ENCODE measurements at places on chromosomes 6 and 20.

DNA sequence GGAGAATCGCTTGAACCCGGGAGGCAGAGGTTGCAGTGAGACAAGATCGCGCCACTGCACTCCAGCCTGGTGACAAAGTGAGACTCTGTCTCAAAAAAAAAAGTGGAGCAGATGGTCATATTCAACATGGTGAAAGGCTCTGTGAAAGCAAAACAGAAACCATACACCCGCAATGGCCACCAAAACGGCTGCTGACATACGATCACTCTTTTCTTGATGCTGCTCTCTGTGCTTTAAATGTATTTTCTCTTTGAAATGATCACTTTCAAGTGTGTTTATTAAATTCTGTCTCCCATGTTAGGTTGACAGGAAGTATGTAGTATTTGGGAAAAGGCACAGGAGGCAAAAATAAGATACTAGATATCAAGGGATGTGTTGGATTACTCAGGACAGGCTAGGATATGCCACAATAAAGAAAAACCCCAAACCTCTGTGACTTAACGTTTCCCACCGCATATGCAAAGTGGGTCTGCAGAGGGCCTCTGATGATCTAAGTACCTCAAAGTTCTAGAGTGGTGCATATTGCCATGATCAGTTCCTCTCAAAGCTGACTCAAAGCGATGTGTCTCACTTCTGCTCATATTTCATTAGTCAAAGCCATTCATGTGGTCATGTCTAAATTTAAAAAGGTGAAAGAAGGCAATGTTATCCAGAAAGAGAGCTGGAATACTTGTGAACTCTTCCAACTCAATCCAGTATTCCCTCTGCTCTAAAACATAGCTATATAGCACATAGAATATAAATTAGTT lies 155.1 kb upstream of the SOX4 start:
- DNase-seq: no peak

GRCh38 chr6:54291146-54291545 lies 17.1 kb upstream of the TINAG start:
- DNase-seq: no peak

- DNase-seq: no peak
These were observed 33.3 kb downstream of the GSTA3 start for GRCh38 chr6:52876056-52876787.

DNA sequence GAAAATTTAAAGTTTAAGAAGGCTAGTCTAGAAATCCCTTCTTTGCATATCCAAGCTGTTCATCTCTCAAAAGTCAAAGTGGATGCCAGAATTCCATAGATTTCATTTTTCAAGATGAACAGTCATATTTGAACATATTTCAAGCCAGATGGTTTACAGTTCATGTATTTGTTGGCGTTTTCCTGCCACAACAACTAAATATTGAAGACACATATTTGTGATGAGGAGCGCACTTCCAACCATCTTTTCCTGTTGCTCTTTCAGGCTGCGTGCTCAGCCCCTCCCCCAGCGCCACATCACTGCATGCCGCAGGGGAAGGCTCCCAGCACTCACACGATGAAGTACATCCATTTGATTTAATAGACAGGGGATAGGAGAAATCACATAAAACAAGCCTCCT lies 5.9 kb upstream of the NOX3 start:
- DNase-seq: no peak

DNA sequence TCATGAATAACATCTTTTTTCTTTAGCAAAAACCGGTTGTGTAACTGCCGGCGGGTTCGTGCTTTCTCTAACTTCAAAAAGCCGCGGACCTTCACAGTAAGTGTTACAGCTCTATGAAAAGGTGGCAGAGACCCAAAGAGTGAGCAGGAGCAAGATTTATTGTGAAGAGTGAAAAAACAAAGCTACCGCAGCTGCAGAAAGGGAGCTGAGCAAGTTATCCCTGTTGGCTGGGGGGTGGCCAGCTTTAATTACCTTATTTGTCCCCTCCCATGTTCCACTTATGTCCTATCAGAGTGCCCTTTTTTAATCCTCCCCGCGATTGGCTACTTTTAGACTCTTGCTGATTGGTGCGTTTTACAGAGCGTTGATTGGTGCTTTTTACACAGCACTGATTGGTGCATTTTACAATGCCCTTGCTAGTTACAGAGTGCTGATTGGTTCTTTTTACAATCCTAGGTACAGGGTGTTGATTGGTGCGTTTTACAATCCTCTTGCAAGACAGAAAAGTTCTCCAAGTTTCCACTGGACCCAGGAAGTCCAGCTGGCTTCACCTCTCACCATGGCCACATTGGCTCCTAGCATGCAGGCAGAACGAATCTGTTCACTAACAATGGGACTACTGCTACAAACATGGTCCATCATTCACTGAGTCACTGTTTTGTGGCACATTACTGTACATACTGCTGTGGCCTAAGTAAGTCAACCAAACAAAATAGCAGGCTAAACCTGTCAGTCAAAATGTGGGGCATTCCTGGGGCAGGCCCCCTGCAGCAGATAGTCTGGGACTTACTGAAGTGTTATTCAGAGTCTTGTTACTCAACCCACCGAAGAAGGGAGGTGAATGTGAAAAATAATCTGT lies 52.8 kb downstream of the MYLIP start:
- no peak for DNase-seq

- DNase-seq: no peak
These were observed 83.1 kb downstream of the KCNB1 start for GRCh38 chr20:49399329-49399728.

GRCh38 chr6:28838289-28838633 lies 85.5 kb downstream of the TRIM27 start:
- DNase-seq: peak; percentile 32

- no peak for DNase-seq
These were observed 214.6 kb downstream of the HDGFL1 start for GRCh38 chr6:22783931-22784330.

DNA sequence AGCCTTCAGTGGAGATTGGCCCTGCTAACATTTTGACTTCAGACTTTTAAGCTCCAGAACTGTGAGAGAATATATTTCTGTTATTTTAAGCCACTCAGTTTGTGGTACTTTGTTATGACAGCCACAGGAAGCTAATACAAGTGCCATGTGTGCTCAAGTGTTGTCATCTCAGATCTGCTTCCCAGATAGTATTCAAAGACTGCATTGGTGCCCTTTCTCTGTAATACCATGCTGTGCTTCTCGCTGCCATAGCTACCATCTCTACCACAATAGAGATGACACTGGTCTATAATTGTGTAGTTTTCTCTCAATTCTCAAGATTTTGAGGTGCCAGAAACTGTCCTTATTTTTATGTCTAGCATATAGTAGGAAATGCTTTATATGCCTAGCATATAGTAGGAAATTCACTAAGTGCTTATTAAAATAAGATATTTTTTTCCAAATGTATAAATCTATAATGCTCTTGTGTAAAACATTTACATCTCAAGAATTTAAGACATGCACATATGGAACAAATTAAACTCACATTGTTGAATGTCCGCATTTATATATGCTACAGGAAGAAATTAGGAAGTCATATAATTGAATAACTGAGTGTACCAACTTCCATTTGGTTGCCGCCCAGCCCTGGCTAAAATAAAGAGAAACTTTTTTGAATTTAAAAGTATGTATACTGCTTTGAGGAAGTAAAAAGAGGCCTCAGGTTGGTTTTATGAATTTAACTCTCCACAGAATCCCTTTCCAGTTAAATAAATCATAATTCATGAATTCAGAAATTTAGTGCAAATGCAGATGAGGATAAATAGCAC lies 77.6 kb downstream of the TPBG start:
- DNase-seq: no peak

GRCh38 chr6:74289884-74290283 lies 593.9 kb downstream of the CD109 start:
- DNase-seq: no peak

GRCh38 chr6:130520801-130521200 lies 155.0 kb downstream of the TMEM200A start:
- no peak for DNase-seq

- DNase-seq: no peak
These were observed 37.4 kb downstream of the SLC35D3 start for GRCh38 chr6:136959471-136959891.

GRCh38 chr6:149990661-149991471 lies 27.1 kb downstream of the ULBP1 start:
- DNase-seq: no peak

DNA sequence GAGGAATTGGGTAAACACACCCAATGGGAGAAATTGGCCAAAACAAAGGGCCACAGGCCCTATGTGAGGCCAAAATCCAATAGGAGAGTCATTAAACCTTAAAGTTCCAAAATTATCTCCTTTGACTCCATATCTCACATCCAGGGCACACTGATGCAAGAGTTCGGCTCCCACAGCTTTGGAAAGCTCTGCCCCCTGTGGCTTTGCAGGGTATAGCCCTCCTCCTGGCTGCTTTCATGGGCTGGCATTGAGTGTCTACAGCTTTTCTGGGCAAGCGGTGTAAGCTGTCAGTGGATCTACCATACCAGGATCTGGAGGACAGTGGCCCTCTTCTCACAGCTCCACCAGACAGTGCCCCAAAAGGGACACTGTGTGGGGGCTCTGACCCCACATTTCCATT lies 160.5 kb downstream of the ADGRG6 start:
- DNase-seq: no peak

DNA sequence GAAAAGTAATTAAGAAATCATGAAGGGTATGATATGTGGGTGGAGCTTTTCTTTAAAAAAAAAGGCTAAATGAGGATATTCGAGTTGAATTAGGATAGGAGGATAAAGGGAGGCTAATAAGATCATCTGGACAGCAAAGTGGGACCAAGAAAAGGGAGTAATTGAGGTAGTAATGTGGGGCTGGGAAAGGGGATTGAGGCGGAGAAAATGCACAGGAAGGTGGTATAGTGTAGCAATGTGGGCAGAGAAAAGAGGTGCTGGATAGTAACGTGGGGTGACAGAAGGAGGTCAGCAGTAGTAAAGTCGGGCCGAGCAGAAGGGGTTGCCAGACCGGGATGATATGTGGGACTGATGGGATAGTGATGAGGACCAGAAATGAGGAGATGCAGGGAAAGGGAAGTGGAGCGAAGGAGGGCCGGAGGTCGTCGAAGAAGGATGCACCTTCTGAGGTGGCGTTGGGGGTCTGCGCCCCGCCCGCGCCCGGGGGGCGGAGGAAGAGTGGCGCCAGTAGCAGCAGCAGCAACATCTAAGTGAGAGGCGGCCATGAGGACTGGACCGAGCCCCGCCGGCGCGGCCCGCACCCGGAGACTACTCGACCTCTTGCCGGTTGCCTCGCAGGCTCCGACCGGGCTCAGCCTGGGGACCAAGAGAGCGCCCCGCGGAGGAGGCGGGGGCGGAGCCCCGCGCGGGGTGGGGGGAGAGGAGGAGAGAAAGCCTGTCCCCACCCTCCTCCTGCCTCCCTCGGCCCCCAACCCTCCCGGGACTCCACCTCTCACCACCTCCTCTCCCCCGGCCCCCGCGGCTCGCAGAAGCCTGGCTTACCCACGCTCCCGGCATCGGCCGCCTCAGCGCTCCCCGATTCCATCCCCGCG lies 887 bp downstream of the GABBR1 start:
- DNase-seq: peak; percentile 24

- peak; percentile 19 for DNase-seq
These were observed 909 bp downstream of the CPNE1 start for GRCh38 chr20:35663516-35664465.

DNA sequence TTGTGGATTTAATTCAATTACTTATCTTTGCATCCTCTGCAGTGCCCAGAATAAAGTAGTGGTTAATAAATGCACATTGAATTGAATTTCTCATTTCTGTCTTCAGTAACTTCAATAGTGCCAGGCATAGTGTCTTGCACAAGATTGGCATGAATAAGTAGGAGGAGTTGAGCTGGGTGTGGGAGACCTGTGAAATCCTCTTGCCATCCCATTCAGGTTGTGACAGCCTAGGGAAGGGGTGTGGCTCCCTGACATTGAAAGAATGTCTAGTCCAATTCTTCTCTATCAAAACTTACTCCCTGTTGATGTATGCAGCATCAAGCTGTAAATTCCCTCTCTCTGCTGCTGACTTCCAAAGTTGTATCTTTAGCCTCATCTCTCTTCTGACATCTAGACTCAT lies 73.2 kb downstream of the CDH22 start:
- DNase-seq: no peak

DNA sequence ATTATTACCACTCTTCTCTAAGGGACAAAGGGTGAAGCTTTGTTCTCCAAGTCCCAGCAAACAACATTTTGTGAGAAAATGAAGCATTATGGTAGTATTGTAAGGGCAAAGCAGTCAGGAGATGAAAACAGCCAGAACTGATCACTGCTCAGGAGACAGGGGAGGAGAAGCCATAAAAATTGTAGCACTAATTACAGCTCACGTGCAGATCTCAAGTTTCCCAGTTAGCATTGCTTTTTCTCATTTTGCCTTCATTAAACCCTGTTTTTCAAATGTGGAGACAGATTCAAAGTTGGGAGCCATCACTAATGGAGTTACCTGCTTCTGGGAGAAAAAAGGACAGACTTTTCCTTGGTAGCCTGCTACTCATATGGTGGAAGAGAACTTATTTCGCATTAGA lies 210.9 kb upstream of the PDE10A start:
- no peak for DNase-seq

- DNase-seq: no peak
These were observed 141.5 kb downstream of the UNC5CL start for GRCh38 chr6:40897390-40898003.

DNA sequence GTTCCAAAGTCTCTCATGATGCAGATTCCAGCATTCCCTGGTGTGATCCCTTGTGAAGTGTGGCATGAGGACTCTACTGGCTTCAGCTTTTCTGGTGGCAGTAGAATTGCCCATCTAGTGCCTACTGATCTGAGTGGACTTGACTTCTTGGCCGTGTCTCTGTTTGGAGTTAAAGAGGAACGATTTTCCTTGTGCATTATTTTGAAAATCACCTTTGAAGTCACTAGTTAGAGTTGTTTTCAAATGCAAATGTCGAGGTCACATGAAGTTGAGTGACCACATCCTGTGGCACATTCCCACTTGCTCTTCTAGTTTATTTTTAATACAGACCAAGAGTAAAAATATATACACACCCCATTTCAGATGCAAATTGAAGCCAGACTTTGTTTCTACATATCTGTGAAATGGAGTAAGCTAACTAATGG lies 270.7 kb upstream of the TAB2 start:
- DNase-seq: no peak

DNA sequence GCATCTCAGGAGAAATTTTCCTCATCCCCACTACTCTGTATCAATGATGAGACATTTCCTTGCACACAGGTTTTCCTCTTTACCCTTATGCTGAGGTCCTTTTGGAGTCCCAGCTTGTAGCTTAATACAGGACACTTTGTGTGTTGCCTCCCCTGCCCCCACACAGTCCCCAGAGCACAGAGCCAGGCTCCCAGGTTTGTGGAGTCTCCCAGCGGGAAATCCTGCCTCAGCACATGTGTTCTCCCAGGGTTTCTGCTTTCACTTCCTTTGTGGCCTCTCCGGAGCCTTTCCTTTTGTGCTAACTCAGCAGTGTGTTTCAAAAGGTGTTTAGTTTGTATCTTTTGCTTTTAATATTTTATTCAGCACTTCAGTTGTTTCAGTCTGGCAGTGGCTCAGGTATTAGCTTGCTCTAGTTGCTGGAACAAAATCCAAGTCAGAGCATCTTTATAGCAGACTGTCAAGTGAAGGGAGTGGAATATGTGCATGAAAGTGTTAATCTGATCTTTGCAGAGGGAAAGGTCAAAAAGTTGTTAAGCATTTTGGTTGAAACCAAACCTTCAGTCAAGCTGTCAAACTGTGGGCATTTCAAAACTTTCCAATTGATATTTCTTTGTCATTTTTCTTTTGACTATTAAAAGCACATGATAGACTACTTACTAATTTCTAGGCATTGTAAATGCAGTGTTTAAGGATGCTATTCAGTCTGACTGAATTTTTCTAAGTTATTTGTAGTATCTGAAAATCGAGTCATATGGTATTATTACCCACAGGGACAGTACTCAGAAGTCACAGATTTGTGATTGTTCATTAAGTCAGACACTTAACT lies 8.6 kb downstream of the SNX9 start:
- no peak for DNase-seq

All from stimulated activated CD8-positive, alpha-beta memory T cell treated with anti-CD3 and anti-CD28 coated beads, Interleukin-4, amount 100 ng/mL, for 1 hour (primary cell).